ENCODE measurements at places on chromosomes 16 and 17.

DNA sequence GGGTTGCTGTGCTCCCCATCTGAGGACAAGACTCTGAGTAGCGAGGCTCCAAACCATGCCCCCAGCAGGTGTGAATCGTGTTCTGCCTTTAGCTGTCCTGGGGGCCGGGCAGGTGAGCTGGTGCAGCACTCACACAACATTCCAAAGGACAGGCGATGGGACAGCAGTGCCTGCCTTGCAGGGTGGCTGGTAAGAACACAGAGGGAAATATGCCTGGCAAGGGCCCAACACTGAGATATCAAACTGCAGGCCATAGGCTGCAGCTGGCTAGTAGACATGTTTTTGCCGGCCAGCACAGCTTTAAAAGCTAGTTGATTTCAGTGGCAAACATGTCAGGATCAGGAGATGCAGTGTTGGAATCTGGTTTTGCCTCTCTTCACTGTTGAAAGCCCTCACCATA is 23.6 kb downstream of the CLEC16A start:
- no peak for DNase-seq

DNA sequence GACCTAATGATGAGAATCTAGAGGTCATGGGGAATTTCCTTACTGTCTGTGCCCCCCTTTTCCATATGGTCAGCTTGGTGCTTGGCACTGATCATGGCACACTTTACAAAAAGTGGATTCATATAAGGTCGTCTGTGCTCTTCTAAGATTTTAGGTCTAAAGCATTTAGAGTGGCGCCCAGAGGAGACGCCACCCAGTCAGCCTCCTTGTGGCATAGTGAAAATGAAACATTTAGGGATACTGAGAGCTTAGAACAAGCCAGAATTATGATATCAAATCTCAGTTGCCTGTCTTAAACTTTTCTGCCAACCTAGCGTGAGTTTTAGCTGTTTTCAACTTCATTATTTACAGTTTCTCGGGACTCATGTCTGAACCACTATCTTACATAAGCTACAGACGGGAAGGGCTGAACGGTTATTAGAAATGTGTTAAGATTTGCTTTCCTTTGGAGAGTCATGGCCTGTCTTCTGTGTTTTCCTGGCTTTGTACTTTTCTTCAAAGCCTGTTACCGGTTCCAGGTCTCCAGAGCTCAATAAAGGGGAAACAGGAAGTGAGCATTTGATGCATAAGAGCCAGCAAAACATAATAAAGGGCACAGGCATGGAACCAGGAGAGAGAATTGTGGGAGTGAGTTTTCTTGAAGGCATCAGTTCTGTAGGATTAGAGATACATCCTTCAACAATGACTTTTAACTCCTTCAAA is 13.7 kb downstream of the ZNRF1 start:
- no peak for DNase-seq

GRCh38 chr17:7014995-7015958 is 2.9 kb downstream of the RNASEK start:
- no peak for DNase-seq

- DNase-seq: no peak
These were observed 60.1 kb upstream of the CNEP1R1 start for GRCh38 chr16:49964973-49965372.

- DNase-seq: no peak
These were observed 177.3 kb upstream of the RBL2 start for GRCh38 chr16:53257001-53257400.

DNA sequence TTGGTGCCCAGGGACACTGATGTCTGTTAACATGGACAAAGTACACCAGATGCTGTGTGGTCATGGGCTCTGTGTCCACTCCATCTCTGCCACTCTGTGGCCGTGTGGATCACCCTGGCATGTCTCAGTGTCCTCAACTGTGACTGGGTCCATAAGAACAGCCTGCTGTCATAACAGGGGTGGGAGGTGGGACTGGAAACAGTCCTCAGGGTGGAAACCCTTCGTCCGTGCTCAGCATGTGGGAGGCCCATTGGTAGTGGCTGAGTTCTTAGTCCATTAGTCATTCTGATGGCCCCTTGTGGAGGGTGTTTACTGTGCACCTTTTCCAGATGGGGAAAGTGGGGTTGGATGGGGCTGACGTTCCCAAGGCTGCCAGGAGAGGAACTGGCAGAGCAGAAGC is 12.8 kb downstream of the FLYWCH2 start:
- DNase-seq: no peak

DNA sequence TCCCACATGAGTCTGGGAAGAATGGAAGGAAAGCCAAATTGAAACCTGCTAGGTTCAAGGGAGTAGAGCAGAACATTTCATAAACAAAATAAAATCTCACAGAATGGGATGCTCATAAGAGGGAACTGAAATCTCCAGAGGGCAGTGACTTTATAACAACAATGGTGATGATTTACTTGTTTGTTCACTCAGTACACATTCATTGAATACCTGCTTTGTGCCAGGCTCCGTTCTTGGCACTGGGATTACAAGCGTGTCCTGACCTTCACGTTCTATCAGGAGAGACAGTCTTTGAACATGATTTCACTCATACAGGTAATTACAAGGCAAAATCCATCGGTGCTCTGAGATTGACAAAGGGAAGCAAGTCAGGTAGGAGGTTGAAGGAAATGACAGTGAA is 356.3 kb downstream of the HAPSTR1 start:
- no peak for DNase-seq

- peak; percentile 66 for DNase-seq
These were observed 12.3 kb downstream of the CES4A start for GRCh38 chr16:67000384-67001351.
